ENCODE measurements at places on chromosomes 6 and 20.
A peak's percentile ranks its signal among the peaks of the same experiment; 100 is the strongest.

DNA sequence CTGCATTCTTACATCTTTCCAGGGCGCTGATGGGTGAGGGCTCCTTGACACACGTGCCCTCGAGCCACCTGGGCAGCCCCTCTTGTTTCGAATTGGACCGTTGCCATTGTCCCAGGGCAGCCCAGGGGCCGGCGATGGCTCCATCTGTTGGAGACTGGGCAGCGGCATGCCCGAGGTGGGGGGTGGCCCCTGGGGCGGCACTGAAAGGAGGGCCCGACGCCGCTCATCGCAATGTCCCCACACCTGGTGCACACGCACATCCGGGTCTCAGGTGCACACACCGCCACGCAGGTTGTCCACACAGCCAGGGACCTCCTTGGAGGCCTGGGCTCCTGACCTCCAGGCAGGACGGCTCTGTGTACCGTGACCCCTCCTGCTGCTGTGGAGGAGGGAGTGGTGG lies 18.0 kb downstream of the GATA5 start:
- DNase-seq = no peak

DNA sequence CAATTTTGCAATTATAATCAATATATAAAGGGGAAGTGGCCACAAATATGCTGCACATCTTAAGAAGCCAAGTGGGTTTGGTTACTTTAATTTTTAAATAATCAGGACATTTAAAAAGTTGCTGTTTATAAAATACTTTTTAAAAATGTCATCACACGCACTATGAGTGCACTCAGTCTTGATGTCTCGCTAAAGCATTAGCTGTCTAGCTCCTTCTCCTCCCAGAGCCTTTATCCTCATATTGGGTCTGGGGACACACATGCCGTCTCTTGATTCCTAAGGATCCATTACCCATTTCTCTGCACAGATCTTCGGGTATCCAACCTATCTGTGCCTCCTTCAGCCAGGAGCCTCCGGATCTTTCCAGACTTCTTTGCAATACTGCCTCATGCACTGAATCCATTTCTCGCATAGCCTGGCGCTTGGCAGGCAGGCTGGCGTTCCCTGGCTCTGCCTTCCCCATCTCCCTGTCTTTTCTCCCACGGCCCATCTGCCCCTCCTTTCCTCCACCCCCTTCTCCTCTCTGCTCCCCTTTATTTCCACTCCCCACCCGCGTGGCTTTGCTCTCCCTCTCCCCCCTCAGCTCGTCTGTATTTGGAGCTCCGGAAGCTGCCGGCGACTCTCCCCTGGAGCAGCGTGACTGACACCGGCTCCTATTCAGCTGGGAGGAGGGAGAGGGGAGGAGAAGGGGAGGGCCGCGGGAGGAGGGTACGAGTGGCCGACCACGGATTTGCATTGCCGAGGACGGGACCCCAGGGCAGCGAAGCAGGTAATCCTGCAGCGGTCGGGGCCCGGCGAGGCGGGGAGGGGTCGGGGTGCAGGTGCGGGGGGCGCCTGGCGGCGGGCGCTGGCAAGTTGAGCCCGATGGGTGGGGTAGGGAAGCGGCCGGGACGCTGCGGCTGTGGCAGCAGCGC lies at the start of gene CAP2:
Gene CAP2 (plus strand): TSS at position 618 of the 914 bp plus-strand sequence. CDS start 27,961 bp downstream, outside the sequence.
- DNase-seq = peak; percentile 66

DNA sequence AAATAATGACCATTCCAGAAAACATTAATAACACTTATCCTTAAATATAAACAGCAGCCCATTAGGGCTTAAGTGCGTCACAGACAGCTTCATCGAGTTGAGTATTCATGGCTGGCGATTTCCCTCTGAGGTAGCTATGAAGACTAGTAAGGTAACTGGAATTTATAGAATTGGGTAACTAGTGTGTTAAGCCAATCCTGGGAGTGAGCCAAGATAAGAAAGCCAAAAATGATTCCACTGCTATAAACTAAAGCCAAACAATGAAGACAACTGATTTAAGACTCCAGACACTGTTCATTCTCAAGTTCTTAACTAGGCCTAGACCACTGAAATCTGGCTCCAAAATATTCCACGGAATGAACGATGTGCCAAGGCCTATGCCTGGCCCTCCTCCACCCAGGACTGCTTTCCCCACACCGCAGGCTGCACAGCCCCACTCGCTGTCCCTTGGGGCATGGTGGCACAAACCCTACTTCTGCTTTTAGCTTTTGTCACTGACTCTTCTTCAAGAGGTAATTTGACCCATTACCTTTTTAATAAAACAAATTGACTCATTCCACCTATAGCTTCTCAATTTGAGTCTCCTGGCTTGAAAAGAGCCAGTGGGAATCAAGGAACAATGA lies 66.0 kb downstream of the BLOC1S5 start:
- no peak for DNase-seq

DNA sequence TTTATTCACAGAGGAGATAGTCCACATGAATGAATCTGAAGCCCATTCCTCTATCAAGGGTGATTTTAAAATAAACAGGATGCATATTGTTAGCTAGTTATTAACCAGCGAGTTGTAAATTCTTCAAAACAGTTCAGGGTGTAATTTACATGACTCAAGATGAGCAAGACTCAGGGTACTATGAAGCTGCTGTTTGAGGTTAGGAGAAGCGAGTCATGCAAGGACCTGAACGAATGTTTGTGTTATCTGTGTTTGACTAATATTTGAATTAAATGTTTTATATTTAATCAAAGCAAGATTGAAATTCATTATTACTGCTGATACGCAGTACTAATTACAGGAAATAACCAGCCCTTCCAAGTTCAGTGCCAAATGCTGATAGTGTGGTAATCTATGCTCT lies 191.1 kb downstream of the SAMD5 start:
- no peak for DNase-seq

DNA sequence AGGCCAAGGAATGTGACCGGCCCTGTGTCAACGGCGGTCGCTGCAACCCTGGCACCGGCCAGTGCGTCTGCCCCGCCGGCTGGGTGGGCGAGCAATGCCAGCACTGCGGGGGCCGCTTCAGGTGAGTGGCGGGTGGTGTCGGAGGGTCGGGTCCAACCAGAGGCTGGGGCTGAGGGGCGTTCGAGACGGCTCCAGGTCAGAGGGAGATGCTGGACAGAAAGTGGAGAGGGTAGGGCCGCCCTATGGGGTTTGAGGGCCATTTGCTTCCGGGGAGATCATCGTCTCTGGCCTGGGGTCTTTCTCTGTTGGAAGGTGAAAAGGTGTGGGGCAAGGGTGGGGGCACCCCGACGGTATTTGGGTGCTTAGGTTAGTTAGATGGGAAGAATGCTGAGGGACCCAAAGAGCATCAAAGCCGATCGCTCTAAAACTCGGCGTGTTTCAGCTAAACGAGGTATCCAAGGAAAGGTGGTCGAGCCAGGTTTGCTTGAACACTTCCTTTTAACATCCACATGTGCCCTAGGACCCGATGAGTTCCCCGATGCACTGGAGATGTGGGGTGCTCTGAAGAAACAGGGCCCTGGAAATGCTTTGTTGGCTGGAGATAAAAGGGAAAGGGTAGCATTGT lies 691 bp downstream of the ATRN start:
- DNase-seq = no peak

DNA sequence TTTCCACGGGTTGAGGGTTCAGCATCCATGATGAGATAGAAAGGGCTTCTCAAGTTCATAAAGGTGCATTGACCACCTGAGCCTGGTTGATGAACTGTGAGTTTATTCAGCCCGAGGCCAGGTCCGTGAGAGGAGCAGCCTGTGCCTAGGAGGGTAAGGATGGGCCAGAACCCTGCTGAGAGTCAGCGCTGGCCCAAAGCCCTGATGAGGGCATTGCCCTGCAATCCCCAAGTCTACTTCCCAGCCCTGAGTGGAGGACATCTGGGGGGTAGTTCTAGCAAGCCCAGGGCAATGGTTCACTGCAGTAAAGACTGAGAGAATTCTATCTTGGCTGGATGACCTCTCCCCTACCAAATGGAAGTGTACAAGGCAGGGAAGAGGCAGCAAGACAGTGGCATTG lies 123.3 kb upstream of the NXT1 start:
- DNase-seq = no peak

- no peak for DNase-seq
Measured at GRCh38 chr20:51750037-51750769, 18.0 kb downstream of the ATP9A start.

DNA sequence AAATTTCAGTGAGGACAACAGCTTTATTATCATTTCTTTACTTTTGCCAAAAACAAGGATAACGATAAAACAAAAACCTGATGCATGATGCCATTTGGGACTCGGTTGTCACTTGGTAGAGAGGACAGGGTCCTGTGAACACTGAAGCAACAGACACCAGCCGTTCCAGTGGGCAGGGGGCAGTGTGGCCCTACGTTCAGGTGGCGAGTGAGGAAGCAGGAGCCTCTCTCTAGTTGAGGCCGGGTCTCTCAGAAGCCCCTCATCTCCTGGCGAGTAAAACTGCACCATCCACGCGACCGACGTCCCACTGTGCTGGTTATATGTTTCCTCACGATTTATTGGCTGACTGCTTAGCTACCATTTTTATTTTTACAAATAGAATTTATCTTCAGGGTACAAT lies 231.6 kb downstream of the THBS2 start:
- DNase-seq = no peak

GRCh38 chr6:50337532-50338122 lies 287.9 kb upstream of the DEFB112 start:
- DNase-seq = no peak

GRCh38 chr6:159056899-159057298 lies 12.1 kb upstream of the TAGAP start:
- no peak for DNase-seq

GRCh38 chr6:136250686-136251008 lies 536 bp upstream of the MTFR2 start:
- DNase-seq = no peak

GRCh38 chr6:111361648-111362047 lies 121.4 kb downstream of the REV3L start:
- no peak for DNase-seq

DNA sequence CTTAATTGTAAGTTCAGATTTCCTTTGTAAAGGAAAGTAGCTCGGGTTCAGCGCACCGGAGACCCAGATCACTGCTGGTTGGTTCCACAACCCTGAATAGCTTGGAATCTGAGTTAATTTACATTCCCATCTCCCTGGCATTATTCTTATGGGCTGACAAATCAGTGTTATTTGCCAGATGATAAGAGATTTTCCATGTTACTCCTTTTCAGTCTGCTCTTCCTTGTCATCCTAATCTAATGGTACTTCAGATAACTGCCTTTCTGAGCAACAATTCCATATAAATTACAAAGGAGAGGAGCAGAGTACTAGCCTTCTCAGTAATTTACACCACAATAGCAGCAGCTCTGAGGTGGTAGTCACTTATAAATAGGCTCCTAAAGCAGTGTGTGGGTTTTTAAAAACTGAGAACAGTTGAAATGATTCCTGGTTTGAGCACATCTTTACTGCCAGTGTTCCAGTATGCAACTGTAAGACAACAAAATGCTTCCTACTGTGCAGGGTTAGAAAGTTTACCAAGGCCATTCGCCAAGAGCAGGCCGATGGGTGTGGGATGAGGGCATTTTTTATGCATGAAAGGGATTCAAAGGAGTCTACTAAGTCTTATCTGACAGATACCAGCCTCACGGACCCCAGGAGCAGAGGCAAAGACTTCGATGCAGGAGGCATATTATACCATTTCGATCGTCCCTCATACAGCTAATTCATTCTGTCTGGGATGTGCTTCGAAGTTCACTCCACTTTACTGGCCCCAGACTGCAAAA lies 89.7 kb downstream of the NDUFAF5 start:
- no peak for DNase-seq

DNA sequence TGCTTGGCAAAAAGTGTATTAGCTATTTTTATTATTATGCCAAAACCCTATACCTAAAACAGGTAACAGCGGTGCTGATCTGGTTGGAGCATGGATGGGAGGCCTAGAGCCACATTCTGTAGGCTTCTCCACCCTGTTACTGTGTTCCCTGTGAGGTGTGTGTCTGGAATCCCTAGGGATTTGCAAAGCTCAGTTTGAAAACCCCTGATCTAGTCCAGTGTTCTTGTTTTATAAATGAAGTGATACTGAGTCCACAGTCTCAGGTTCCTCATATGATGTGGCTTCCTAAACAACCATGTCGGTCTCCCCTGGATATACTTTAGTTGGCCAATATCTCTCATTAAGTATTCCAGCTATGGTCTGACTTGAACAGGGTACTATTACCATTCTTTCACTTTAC lies 16.3 kb downstream of the ACSS2 start:
- no peak for DNase-seq

- DNase-seq = no peak
Measured at GRCh38 chr20:36826554-36827244, 49.2 kb upstream of the TLDC2 start.

GRCh38 chr20:37414224-37415035 lies 68.5 kb downstream of the SRC start:
- no peak for DNase-seq

DNA sequence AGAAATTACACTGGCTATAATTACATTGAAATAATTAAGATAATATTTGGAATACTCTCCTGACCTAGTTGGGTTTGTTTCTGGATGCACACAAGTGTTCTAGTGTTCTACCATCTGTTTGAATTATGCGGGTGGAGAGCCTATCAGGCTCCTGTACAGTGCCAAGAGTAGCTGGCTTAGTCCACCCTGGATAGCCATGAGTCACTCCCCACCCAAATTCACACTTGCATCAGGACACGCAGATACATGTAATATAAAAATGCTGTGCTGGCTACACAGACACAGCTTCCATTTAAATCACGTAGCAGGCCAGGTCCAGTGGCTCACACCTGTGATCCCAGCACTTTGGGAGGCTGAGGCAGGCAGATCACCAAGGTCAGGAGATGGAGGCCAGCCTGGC lies 686.2 kb upstream of the SLC35B3 start:
- no peak for DNase-seq

- no peak for DNase-seq
Measured at GRCh38 chr6:163935158-163935762, 520.7 kb downstream of the QKI start.

Data from progenitor cell of endocrine pancreas (in vitro differentiated cells).